A549 treated with ZK216348 at 1 μM for 4 hours (cell line): ENCODE measurements at places on chromosomes 12 and 14. TPM values are rescaled to one million over a fixed set of nuclear protein-coding genes. Genes with fewer than 3 reads are reported as not detected.

The TECPR2 gene
- total RNA-seq = 4.0 to 9.7 TPM (median 8.7 TPM) in 5 replicates

The KRT78 gene
- total RNA-seq = 0.24 TPM in 1 of 5 replicates, not detected in the others

The KMT2D gene
- total RNA-seq = 34.2 to 45.1 TPM (median 39.5 TPM) in 5 replicates

The AQP6 gene
- not detected in 5 replicates for total RNA-seq

The GAS2L3 gene
- 4.8 to 10.5 TPM (median 8.4 TPM) in 5 replicates for total RNA-seq

The ARF6 gene
- total RNA-seq = 58.3 to 82.4 TPM (median 76.4 TPM) in 5 replicates

The ITPR2 gene
- total RNA-seq = 1.4 to 3.2 TPM (median 2.4 TPM) in 5 replicates

The ATN1 gene
- total RNA-seq = 36.6 to 87.8 TPM (median 83.1 TPM) in 5 replicates

The ST8SIA1 gene
- 0.11 TPM in 1 of 5 replicates, not detected in the others for total RNA-seq

The SERPINA4 gene
- not detected in 5 replicates for total RNA-seq

The SPTSSA gene
- 18.5 to 32.7 TPM (median 25.8 TPM) in 5 replicates for total RNA-seq

The DAO gene
- not detected in 5 replicates for total RNA-seq

The TTC7B gene
- 12.9 to 23.5 TPM (median 19.9 TPM) in 5 replicates for total RNA-seq

The RNASE3 gene
- not detected in 5 replicates for total RNA-seq

The ASPG gene
- 0.20 TPM in 1 of 5 replicates, not detected in the others for total RNA-seq

The TAS2R19 gene
- total RNA-seq = 0.19 TPM in 1 of 5 replicates, not detected in the others
